ENCODE measurements at places on chromosomes 5 and 9. TPM values are rescaled to one million over a fixed set of nuclear protein-coding genes. Genes with fewer than 3 reads are reported as not detected.

- H3K4me1 ChIP-seq, result no peaks in the 10 kb centered on the region
- no peak overlapping the region for H3K4me3 ChIP-seq
- DNase-seq, result no peak
- no peaks in the 10 kb centered on the region for H3K36me3 ChIP-seq
- H3K27me3 ChIP-seq, result no peaks in the 10 kb centered on the region
These were observed 593.4 kb upstream of the TUSC1 start for GRCh38 chr9:26271495-26272122.

GRCh38 chr5:158599157-158599556 is 500.6 kb downstream of the EBF1 start:
- H3K27ac ChIP-seq, result no peak overlapping the region
- H3K27me3 ChIP-seq, result no peaks in the 10 kb centered on the region
- no peaks in the 10 kb centered on the region for H3K36me3 ChIP-seq
- no peak for DNase-seq

GRCh38 chr9:93276973-93277372 is 93.0 kb downstream of the WNK2 start:
- H3K4me3 ChIP-seq, result no peak overlapping the region
- no peaks in the 10 kb centered on the region for H3K36me3 ChIP-seq
- DNase-seq, result no peak
- H3K27ac ChIP-seq, result no peak overlapping the region
- H3K4me1 ChIP-seq, result no peaks in the 10 kb centered on the region
- no peaks in the 10 kb centered on the region for H3K27me3 ChIP-seq

- H3K4me1 ChIP-seq, result no peaks in the 10 kb centered on the region
- H3K36me3 ChIP-seq, result no peaks in the 10 kb centered on the region
- H3K4me3 ChIP-seq, result peak overlapping the region; percentile 86
- H3K27ac ChIP-seq, result peak overlapping the region; percentile 88
These were observed 588.5 kb downstream of the MTRR start for GRCh38 chr5:8457187-8458037.

DNA sequence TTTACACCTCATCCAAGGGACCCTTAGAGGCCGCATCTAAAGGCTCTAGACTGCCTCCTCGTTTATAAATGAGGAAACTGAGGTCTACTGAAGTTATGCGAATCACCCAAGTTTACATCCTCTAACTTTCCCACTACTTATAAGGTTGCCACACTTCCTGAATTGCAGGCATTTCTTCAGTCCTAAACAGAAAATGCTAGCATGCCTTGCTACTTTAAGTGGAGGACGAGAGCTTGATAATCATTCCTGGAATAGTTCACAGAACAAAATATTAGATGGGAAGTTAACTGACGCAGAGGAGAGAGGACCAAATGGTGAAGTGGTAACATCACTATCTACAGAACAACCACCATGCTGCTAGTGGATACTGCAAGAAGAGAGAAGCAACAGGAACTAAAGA is 85.8 kb downstream of the GNAQ start:
- no peaks in the 10 kb centered on the region for H3K27me3 ChIP-seq
- no peak for DNase-seq
- peak overlapping the region; percentile 53 for H3K27ac ChIP-seq
- H3K4me3 ChIP-seq, result no peak overlapping the region
- peaks cover 10% of the 10 kb centered on the region for H3K4me1 ChIP-seq

- no peak overlapping the region for H3K27ac ChIP-seq
- H3K27me3 ChIP-seq, result no peaks in the 10 kb centered on the region
- no peak for DNase-seq
- no peaks in the 10 kb centered on the region for H3K4me1 ChIP-seq
These were observed 71.0 kb downstream of the IPO11 start for GRCh38 chr5:62483556-62483955.

DNA sequence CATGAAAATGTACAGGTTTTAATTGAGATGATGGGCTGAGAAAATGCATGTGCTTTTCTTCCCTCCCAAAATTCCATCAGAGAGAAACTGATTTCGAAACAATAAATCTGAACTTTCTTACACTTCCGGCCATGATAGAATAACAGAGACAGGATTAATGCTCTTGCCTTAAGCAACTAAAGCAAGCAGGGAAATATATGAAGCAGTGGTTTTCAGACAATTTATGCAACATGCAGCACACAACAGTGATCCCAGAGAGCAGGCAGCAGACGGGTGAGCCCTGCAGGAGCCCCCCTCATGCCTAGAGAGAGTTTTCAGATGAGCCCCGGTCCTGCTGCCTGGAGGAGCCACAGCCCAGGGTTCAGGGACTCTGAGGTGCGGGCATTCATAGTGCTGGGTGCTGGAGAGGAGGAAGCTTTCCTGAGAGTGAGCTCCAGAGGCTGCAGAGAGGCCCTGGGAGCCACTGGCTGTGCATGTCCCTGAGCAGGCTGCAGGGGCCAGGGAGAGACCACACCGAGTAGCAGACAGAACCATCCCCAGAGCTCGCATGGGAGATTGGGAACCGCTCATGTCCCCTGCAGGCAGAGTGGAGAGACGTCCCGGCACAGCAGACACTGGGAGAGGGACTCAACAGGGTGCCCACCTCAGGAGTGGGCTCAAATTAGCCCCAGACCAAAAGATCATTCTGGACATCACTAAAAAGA is 143.5 kb downstream of the OLFM1 start:
- no peaks in the 10 kb centered on the region for H3K4me1 ChIP-seq
- no peaks in the 10 kb centered on the region for H3K36me3 ChIP-seq
- no peak for DNase-seq
- H3K27me3 ChIP-seq, result no peaks in the 10 kb centered on the region

DNA sequence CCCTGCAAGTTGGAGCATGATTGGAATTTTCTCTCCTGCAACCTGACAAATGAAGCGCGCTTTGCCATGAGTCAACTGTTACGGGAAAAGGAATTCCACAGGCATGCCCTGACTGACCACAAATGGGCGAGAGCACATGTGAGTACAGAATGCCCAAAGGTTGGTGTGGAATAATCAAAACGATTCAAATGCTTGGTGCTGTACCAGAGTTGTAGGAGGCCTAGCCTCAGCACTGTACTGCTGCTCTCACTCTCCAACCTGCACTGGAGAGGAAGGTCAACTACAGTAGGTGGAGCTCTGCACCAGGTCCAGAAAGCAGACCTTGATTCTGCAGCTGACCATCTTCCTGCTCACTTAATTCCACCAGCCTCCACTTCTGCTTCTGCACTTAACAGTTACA is 406.9 kb upstream of the ACTBL2 start:
- no peaks in the 10 kb centered on the region for H3K27me3 ChIP-seq
- H3K4me3 ChIP-seq, result no peak overlapping the region
- no peak for DNase-seq

DNA sequence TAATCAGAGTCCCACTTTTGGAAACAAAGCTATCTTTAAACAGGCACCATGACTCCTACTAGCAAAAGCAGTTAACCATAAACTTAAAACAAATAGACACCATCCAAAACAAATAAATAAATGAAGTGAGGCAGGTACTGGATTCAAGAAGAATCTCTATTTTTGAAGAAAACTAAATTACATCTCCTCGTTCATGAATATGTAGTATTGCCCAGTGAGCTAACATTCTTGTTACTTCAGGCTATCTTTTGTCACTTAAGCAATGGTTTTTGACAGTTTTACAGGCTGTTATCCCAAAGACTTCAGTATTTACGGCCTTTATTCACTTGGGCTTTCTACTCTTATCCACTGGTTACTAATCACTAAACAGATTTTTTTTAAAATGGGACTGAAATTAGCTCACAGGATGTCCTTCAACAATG is 242.5 kb downstream of the MLLT3 start:
- H3K4me3 ChIP-seq, result no peak overlapping the region
- no peaks in the 10 kb centered on the region for H3K36me3 ChIP-seq
- H3K27me3 ChIP-seq, result no peaks in the 10 kb centered on the region
- H3K27ac ChIP-seq, result no peak overlapping the region

DNA sequence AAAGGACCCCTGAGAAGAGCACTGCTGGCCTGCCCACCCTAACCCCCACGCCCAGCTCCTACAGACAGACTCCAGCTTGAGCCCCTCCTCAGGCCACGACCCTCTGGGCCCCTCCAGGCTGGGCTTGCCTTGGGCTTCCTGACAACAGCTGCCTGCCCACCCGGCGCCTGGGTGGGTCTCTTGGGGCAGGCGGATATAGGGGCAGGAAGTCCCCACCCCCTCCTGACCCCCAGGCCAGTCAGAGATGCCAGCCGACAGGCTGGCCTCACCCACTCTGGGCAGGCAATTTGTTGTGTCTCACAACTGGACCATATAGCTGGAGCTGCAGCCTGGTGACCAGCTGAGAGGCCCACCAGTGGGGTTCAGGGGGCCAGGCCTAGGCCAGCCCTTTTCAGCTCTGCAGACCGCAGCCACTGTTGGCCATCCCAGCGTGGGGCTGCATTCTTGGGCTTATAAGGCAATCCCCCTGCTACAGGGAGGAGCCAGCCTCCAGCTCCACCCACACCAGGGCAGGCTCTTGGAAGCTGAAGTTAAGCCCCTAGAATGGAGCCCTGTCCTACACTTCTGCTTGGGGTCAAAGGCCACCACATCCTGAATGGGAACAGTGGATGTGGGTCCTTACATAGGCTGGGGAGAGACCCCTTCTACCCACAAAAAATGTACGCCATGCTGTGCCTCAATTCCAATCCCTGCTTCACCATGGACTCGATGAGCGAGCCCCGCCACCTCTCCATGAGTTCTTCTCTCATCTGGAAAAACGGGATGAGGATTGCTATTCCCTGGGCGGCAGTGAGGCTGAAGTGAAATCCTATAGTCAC is 2.0 kb downstream of the PDLIM7 start:
- no peaks in the 10 kb centered on the region for H3K4me1 ChIP-seq
- no peaks in the 10 kb centered on the region for H3K27me3 ChIP-seq
- DNase-seq, result peak; percentile 71

GRCh38 chr9:132142924-132143323 is 18.9 kb upstream of the NTNG2 start:
- no peak overlapping the region for H3K4me3 ChIP-seq
- no peak overlapping the region for H3K27ac ChIP-seq
- H3K36me3 ChIP-seq, result no peaks in the 10 kb centered on the region
- H3K4me1 ChIP-seq, result no peaks in the 10 kb centered on the region
- no peak for DNase-seq

DNA sequence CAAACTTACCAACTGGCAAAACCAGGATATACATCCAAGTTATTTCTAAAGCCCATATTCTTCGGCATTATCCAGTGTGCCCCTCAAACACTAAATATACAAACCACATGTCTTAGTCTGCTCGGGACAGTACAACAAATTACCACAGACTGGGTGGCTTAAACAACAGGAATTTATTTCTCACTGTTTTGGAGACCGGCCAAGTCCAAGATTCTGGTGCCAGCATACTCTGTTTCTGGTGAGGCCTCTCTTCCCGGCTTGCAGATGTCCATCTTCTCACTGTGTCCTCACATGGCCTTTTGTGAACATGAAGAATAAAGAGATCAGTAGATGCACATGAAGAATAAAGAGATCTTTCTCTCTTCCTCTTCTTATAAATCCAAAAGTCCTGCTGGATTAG is 12.9 kb upstream of the SLCO6A1 start:
- DNase-seq, result no peak
- H3K36me3 ChIP-seq, result no peaks in the 10 kb centered on the region

GRCh38 chr5:124979251-124979650 is 232.8 kb upstream of the ZNF608 start:
- no peak overlapping the region for H3K4me3 ChIP-seq
- DNase-seq, result no peak
- no peaks in the 10 kb centered on the region for H3K27me3 ChIP-seq
- no peaks in the 10 kb centered on the region for H3K4me1 ChIP-seq

DNA sequence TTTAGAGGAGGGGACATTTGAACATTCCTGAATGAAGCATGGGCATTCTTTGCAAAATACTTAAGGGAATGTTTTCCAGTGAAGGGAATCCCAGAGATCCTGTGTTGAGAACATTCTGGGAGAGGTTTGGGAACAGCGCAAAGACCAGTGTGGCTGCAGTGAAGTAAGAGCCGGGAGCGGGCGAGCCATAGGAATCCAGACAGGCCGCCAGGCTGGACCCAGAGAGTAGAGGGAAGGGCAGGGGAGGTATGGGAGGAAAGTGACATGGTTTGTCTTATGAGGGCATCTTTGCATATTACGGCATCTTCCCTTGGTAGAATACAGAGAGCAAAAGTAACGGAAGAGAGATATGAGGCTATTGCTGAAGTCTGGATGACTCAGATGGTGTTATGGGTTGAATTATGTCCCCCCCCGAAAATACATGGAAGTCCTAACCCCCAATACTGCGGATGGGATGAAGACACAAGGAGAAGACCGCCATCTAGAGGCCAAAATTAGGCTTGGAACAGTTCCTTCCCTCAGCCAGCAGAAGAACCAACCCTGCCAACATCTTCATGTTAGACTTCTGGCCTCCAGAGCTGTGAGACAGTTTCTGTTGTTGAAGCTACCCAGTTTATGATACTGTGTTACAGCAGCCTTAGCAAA is 268.2 kb downstream of the MAST4 start:
- no peak overlapping the region for H3K27ac ChIP-seq
- H3K27me3 ChIP-seq, result no peaks in the 10 kb centered on the region
- no peaks in the 10 kb centered on the region for H3K4me1 ChIP-seq

- no peaks in the 10 kb centered on the region for H3K36me3 ChIP-seq
- H3K27me3 ChIP-seq, result no peaks in the 10 kb centered on the region
- H3K4me1 ChIP-seq, result no peaks in the 10 kb centered on the region
- no peak overlapping the region for H3K27ac ChIP-seq
These were observed 252.8 kb upstream of the TRIM32 start for GRCh38 chr9:116434314-116434713.

DNA sequence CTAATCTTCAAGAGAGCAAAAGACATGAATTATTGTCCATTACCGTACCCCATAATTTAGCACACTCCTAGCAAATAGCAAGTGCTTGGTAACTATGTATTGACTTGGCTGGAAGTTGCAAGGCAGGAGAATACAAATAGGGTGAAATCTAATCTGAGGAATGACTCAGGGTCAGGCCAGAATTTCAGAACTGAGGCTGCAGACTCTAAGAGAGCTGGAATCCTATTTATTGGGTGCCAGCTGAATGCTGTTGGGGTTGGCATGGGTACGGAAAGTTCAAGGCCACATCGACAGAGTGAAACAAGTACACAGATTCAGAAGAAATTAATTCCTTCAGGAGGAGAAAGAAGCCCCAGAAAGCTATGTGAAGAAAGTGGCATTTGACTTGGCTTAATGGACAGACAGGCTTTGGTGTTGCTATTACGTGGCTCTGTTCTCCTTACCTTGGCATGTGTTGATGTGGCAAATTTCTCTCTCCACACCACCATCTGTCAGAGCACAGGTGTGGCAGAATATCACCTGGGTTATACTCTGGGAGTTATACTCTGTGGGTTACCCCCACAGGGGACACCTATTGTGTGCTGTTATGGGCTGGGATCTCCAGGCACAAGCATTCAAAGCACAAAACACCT is 20.9 kb upstream of the ASTN2 start:
- no peak for DNase-seq
- H3K36me3 ChIP-seq, result no peaks in the 10 kb centered on the region
- no peaks in the 10 kb centered on the region for H3K27me3 ChIP-seq
- no peak overlapping the region for H3K27ac ChIP-seq
- H3K4me3 ChIP-seq, result no peak overlapping the region

The FBP1 gene
- 33.4 TPM for total RNA-seq

The ANKRD18A gene
- 5.0 TPM for total RNA-seq

The C5orf52 gene
- not detected for total RNA-seq

The LCN2 gene
- total RNA-seq, result 38.5 TPM

The ACTBL2 gene
- total RNA-seq, result not detected

The OR1J2 gene
- not detected for total RNA-seq

The MSANTD3 gene
- 13.0 TPM for total RNA-seq

The CRB2 gene
- total RNA-seq, result 2.3 TPM
